ENCODE measurements at places on chromosomes 7 and 10.
A peak's percentile ranks its signal among the peaks of the same experiment; 100 is the strongest.

GRCh38 chr10:59155556-59155955 is 20.9 kb upstream of the PHYHIPL start:
- DNase-seq, result no peak

DNA sequence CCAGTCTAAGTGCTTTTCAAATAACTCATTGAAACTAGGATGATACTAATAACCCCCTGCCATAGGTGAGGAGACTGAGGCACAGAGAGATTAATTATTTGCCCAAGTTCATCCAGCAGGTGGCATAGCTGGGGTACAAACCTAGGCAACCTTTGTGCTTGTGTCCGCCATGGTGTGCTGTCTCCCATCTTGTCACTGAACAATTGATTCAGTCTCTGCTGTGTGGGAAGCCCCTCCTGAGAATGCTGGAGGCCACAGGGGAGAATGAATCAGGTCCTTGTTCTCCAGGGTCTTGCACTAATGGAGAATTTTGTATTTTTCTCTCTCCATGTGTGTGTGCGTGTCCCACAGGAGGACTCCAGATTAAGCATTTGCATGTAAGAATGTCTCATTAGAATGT is 15.8 kb upstream of the TMEM236 start:
- no peak for DNase-seq

- no peak for DNase-seq
Measured at GRCh38 chr10:5896208-5897052, 6.4 kb downstream of the FBH1 start.

- no peak for DNase-seq
Measured at GRCh38 chr10:1572519-1573333, 164.6 kb downstream of the ADARB2 start.

DNA sequence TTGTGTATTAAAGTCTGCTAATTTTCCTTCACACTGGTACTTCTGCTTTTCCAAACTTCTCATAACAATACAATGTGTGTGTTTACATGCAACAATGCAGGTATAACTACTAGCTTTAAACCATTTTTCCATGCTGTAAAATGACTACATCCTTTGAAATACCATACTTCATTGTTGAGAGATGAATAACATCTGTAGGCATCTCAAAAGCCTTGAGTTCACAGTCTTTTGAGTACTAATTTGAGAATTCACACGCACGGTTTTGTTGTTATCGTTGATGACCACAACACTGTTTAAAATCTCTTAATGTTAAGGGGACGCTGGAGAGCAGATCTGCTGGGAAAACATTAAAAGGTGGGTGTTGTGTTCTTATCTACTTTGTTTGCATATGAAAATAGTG is 37.4 kb downstream of the SEMA3A start:
- DNase-seq, result no peak

GRCh38 chr7:50657341-50657873 is 92.2 kb upstream of the DDC start:
- DNase-seq, result no peak

DNA sequence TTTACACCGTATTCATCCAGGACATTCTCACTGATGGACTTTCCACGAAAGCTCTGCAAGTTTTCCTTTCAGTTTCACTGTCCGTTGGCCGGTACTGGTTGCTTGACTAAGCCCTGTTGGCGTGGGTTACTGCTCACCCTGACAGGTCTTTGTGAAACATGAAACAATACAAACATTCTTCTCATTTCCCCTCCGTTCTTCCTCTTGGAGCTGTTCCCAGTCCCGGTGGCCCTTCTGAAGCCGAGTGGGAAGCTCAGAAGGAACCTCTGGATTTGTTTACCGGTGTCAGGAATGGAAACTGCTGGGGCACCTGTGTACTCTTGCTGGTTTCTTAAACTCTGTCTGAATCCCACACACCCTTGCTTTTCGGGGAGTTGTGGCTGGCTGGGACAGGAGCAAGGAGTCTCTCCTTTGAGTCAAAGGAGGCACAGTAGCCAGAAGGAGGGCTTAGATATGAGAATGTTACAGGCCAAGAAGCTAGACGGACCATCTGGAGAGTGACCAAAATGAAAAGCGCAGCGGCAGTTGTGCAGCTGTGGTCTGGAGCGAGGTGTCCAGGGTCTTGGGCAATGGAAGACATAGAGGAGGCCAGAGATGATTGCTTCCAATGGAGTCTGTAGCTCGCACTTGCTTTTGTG is 45.7 kb downstream of the LYZL2 start:
- peak; percentile 16 for DNase-seq

DNA sequence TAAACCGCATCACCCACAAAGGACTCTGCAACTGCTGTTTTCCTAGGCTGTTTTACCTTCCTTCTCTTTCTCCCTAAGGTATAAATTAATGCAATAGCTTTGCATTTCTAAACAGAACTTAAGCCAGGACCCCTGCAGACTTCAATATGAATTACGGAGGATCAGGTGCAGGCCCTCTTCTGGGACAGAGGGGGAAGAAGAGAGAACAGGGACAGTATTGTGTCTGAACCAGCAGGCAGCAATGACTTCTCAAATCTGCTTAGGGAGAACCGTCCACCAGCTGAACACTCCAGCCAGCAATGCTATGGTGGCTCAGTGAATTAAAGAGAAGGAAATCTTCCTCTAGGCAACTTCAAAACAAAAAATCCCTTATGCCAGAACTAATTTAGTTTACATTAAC is 35.7 kb downstream of the POLR3A start:
- DNase-seq, result no peak

DNA sequence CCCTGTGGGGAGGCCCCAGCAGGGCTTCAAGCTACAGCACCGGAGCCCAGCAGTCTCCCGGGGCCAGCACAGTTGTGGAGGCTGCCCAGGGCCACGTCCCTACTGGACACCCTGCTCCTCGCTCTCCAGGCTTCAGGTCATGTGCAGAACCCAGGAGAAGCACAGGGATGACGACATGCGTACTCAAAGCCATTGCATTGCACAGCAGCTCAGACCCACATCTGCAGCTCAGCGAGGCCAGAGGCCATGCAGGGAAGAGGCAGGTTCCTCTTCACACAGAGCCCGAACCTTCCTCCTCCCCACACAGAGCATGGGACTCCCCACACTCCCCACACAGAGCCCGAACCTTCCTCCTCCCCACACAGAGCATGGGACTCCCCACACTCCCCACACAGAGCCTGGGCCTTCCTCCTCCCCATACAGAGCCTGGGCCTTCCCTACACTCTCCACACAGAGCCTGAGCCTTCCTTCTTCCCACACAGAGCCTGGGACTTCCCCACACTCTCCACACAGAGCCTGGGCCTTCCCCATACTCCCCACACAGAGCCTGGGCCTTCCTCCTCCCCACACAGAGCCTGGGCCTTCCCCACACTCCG is 12.3 kb downstream of the CFAP46 start:
- no peak for DNase-seq

- DNase-seq, result no peak
Measured at GRCh38 chr7:152121432-152121831, 96.0 kb downstream of the GALNT11 start.

- no peak for DNase-seq
Measured at GRCh38 chr7:103704701-103705100, 258.7 kb upstream of the SLC26A5 start.

- DNase-seq, result no peak
Measured at GRCh38 chr10:13971601-13972475, 358.9 kb downstream of the FRMD4A start.

DNA sequence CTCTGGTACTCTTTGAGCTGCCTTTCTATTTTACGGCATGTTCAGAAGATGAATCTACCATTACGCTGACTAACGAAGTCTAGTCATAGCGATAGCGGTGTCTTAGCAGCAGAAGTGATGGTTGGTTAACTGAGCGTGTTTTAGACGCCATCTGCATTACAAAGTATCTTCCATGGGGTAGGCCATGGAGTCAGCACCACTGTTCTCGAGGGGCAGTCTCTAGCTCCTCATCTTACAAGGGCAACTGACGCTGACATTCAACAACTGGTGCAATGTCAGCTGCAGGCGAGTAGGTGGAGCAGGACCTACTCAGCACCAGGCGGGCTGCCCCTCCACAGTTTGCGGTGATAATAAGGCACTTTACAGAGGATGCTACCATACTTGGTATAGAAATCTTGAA is 88.7 kb downstream of the ADARB2 start:
- DNase-seq, result no peak

DNA sequence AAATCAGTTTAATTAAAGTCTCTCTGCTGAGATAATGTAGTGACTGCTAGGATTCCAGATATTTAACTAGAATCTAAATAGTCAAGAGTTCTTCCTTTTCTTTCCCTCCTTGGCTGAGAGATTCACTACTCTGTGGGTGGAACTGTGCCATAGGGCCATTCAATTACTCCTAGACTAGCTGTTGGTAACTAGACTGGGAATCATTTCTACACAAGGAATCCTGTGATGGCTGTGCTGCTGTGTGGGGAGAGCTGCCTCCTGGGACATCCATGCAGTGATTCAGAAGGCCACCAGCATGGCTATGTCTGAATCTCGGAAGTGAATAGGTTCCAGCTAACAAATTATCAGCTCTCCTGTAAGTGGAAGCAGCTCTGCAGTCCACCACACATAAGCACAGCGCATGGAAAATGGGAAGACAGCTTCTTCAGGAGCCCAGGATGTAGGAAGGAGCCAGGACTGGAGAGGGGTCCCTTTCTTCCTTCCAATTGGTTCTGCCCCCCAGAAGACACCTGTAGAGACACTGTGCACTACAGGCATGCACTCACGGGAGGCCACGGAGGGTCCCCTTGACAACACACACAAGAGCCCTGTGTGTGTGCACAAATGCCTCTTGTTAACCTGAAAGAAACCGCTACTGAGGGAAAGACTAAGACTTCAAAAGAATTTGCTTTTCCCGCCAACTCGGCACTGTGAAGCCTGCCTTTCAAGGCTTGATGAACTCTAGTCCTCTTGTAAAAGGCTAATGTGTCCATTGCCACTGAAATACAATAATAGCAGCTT is 66.5 kb downstream of the SCRN1 start:
- DNase-seq, result no peak

DNA sequence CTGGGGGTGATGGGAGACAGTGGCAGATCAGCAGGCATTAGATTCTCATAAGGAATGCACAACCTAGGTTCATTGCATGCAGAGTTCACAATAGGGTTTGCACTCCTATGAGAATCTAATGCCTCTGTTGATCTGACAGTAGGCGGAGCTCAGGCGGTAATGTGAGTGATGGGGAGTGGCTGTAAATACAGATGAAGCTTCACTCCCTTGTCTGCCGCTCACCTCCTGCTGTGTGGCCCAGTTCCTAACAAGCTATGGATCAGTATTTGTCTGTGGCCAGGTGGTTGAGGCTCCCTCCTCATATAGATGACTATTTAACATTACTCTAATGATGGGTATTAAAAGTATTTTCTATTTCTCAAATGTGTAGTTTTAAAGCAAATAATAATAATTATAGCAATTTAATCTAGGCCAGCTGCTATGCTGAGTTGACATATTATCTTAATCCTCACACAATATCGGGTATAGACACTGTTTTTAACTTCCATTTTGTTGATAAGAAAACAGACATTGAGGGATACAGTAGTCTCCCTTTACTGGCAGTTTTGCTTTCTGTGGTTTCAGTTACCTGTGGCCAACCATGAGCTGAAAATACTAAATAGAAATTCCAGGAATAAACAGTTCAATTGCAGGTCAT is 39.9 kb downstream of the KIF20B start:
- DNase-seq, result no peak

DNA sequence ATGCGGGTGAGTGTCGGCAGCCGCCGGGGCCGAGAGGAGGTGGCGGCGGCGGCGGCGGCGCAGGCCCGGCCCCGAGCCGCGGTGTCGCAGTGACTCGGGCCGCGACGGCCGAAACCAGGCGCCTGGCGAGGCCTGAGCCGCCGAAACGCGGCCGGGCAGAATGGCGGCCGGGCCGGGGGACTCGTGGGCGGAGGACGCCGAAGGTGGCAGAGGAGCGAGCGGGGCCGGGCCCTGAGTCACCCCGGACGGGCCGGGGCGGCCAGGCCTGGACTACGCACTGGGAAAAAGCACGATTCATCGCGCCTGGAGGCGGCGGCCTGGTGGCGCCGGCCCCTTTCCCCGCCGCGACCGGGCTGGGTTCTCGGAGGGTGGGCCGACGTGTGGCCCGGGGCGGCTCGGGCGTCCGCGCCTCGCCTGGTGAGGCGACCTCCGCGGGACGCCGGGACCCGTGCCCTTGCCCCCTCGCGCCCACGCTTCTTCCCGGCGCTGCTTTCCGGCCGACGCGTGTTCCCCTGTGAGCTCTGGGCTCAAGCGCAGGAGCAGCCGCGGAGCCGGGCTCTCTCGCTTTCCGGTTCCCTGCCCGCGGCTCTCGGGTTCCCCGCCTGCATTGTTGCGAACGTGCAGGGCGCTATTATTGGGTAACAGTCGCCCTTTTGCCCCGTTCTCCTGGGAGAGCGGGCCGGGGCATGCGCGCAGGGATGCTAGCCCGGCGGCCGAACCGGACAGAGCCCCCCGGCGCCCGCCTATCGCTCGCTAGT is 500 bp downstream of the CUL1 start:
- DNase-seq, result peak; percentile 54

- no peak for DNase-seq
Measured at GRCh38 chr10:104690959-104691358, 49.9 kb downstream of the SORCS3 start.

DNA sequence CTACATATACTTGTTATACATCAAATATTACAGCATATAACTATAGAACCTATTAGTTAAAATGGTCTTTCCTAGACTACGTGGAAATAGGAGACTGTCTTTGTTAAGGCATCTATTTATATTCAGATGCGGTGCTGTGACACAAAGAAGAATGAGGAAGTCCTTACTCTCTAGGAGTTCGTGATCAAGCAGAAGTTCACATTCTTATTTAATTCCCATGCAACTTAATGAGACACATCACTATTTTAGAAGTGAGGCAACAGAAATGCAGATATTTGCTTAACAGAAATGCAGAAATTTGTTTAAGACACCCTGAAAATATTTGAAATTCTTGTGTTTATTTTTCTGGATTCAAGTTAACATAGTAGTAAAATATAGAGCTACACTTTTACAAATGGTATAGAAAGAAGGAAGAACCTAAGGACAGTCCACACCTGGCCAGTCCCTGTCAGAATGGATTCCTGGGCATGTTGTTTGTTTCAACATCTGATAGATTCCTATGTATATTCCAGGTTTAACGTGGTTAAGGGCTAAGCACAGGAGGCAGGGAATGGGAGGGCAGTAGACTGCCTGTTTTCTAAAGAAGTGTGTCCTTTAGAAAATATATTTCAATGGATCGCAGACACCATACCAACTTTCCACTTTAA is 70.6 kb upstream of the NXPH1 start:
- no peak for DNase-seq

GRCh38 chr7:93558705-93559614 is 15.6 kb downstream of the CALCR start:
- no peak for DNase-seq

DNA sequence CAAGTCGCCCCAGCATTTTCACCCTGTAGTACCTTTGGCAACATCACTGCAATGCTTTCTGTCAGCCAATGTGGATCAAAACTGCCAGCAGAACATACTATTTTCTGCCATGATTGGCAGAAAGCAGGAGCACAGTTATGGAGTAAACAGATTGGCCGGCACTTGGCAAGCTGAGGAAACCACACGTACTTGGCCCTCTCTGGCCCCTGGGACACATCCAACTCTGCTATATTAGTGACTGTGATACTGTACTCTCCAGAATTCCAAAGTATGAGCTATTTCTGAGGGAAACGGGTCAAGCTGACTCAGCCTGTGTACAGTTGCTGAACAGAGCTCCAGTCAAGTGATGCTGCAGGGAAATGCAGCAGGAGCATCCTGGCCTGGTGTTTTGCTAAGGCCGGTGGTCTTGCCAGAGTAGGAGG is 39.8 kb upstream of the LANCL2 start:
- no peak for DNase-seq

- no peak for DNase-seq
Measured at GRCh38 chr10:43844221-43844620, 195.5 kb upstream of the ZNF32 start.

Data from CD4-positive, alpha-beta T cell treated with Interleukin-21 for 1 hour (primary cell).